GM12878 (cell line): ENCODE measurements at places on chromosomes 16 and 17.

- DNase-seq, result no peak
Measured at GRCh38 chr16:11792410-11793241, 4.4 kb downstream of the ZC3H7A start.

DNA sequence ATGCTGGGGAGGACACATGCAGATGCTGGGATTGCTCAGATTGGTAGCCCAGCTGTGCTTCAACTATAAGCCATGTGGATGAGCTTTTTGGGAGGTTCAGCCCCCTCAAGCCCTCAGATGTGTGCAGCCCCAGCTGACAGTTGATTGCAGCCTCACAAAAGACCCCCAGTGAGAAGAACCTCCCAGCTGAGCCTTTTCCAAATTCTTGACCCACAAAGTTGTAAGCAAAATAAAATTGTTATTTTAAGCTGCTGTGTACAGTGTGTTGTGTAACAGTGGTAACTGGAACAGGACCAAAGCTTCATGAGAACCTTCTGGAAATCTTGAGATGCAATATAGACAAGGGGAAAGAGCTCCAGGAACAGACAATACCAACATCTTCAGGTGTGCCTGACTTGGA lies 156.8 kb upstream of the IRX3 start:
- no peak for DNase-seq

DNA sequence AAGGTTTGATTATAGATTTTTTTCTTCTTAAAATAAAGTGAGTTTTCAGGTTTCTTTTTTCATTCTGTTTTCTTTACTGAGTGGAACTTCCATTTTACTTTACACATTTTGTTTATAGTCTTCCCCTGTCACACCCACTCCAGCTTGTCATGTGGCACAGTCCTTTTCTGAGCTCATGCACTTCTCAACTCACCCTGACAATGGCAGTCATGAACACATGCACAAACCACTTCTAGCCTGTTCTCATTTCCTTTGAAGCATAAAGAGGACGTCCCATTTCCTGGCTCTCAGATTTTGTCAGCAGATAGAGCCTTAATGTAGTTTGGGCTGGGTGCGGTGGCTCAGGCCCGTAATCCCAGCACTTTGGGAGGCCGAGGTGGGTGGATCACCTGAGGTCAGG lies 168.0 kb downstream of the AHSP start:
- no peak for DNase-seq

DNA sequence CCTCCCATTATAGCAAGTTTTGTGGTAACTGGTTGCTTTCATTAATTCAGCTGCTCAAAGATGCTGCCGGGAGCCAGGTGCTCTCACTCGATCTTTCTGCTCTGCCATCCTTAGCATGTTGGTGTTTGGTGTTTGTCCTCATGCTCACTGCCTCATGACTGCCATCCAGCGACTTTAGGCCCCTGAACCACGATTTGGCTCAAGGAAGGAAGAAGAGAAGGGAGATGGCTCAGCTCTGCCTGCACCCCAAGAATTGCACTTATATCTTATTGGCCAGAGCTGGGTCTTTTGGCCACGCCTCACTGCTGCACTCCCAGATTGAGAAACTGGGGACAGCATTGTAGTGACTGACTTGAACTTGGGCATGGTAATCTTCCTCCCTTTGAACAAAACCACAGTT lies 52.7 kb downstream of the ARSG start:
- no peak for DNase-seq

DNA sequence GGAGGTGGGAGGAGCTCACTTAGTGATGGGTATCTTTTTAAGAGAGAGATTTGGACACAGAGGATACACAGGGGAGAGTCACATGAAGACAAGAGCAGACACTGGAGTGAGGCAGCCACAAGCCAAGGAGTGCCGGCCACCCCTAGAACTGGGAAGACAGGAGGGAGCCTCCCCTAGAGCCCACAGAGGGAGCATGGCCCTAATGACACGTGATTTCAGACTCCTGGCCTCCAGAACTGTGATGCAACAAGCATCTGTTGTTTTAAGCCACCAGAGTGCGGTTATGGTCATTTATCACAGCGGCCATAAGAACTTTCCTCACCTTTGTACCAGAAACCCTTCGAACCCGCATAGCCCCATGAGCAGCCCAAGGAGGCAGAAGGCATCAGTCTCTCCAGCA lies 33.3 kb downstream of the SLC38A8 start:
- DNase-seq, result no peak

DNA sequence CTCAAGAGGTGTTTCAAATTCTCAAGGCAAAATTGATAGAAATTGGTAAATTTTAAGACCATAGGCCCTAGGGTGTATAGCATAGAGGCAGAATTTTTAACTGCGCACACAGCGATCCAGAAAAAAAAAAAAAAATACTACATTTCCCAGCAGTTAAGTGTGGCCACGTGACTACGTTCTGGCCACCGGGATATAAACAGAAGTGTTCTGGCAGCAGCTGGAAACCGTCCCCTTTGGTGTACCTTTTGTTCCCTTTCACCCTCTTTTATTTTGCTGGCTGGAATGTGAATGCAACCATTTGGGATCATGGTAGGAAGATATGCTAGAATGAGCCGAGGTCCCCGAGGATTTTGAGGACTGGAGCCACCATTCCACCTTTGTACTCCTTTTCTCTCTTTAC lies 52.7 kb upstream of the AKAP1 start:
- no peak for DNase-seq

- DNase-seq, result no peak
Measured at GRCh38 chr17:38873640-38874380, 4.0 kb downstream of the LASP1 start.

- DNase-seq, result no peak
Measured at GRCh38 chr16:3759736-3760135, 42.4 kb upstream of the TRAP1 start.

GRCh38 chr16:23575834-23576233 lies 18.3 kb downstream of the UBFD1 start:
- DNase-seq, result no peak
